ENCODE measurements at places on chromosomes 5 and 9.

- peak; percentile 57 for DNase-seq
These were observed 31.7 kb upstream of the PRXL2C start for GRCh38 chr9:96686638-96687335.

DNA sequence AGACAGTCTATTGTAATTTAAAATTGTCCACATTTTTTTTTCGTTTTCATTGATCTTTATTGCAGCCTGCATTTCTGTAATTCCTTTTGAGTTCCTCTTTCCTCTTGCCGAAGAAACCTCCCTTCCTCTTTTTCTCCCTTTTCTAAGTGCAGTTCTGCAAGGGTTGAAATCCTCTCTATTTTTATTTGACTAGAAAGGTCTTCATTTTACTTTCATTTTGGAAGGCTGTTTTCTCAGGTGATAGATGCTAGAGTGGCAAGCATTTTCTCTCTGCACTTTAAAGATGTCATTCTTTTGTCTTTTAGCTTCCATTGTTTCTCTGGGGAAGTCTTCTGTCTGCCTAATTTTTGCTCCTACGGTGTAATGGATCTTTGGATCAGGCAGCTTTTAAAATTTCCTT lies 248.5 kb downstream of the SMARCA2 start:
- DNase-seq, result no peak

- DNase-seq, result no peak
These were observed 806 bp upstream of the RNF224 start for GRCh38 chr9:137226338-137227053.

DNA sequence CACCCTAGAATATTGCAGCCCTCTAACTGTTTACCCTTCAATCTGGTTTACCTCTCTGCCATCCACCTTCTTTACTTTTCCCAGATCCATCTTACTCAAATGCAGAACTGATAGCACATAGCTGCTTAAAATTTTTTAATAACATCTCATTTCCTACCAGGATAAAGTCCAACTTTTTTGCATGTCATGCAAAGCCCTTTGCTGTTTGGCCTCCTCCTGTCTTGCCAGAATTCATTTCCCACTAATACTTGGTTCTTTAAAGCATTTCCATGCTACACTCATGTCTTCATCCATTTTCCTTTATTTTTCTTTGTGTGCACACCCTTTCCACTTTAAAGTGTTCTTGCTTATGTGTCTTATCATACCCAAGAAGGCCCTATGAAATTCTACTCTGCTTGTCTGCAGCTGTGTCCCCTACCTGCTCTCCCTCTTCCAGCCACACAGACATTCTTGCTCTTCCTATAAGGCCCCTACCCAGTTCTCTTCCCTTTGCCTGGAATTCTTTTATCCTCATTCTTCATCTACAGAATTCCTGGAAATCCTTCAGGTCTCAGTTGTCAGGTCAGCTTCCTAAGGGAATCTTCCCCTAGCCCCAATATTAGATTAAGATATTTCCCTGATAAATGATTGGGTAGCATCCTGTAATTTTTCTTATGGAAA lies 50.3 kb downstream of the TLE4 start:
- DNase-seq, result no peak

DNA sequence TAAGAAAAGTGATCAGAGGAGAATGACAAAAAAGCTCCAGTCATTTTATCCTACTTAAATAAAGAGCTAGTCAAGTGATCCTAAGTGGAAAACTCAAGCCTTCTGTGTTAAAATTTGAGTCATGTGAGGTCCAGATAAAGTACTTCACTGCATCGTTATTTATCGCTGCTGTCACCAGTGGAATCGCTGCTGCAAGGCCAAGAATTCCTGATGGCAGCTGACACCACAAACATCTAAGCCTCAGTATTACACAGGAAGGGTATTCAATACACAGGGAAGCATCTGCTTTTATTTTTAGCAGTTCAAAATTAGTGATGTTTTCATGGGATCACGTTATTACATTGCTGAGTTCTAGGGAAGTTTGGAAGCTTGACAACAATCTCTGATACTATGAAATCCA lies 190.3 kb downstream of the GOLPH3 start:
- no peak for DNase-seq

DNA sequence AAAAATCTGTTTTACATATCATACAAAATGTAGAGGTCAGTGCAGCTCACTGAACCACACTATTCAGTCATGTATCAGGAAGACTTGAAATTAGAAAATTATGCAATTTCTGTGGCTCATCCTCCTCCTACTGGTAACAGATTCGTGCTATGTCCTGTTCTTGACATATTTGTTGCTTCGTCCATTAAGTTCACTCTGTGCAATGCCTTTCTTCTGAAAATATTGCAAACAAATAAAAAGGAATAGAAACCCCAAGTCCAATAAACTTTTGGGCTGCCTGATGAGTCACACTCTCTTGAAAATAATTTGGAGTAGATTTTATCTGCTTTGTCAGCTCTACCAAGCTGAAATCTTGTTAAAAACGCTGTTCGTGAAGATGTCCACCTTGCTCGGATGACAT lies 391.2 kb downstream of the RAB3C start:
- no peak for DNase-seq

Data from NCI-H524 (cell line).